ENCODE measurements at places on chromosomes 13 and 19.

DNA sequence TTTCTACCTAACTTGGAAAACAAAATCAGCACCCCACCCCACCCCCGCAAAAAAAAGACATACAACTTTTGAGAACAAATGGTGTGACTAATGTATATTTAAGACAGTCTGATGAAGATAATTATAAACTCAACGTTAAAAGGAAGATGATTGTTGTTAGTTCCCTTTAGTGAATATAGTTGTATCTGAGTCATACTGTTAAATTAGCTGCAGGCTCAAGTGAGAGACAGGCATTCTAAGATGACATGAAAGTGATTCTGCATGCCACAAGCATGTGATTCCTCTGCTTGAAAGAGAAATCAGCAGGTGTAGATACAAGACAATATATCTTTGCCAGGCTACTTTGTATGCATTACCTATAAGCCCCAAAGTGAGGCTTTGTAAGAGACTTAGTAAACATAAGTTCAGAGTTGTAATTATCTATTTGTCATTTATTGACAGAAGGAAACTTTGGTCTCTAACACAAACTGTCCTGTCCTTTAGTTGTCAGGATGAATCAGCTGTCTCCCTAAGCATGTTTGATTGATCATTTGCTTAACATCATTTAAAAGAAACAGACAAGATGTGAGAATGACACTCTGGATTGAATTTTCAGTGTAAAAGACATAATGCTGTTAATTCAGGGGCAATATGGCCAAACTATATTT is 319.4 kb upstream of the HTR2A start:
- no peak for DNase-seq

DNA sequence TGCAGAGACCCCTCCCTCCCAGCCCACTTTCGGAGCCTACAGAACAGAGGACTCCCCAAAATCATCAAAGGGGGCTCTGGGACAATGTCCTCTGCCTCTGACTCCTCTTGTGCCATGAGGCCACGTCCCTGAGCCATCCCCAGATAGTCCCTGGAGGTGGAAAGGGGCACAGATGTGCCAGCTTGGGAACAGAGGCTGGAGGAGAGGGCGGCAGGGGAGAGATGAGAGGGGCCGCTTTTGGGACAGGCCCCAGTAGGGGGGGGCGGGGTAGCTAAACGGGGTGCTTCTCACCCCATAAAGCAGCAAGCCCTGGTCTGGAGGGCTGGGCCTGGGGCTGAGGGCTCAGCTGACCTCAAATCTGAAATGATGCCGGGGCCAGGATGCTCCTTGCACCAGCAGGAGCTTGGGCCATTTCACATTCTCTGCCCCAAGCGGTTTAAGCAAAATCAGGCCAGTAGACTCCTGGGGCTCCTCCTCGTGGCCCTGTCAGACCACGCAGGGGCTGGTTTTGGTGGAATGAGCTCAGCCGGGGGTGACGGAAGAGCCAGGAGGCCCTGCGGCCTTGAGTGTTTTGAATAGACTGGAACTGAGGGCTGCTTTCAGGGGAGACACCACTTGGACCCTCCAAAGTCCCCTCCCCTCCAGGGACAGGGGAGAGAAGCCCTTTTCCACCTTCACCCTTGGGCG is 27.1 kb downstream of the ONECUT3 start:
- no peak for DNase-seq

DNA sequence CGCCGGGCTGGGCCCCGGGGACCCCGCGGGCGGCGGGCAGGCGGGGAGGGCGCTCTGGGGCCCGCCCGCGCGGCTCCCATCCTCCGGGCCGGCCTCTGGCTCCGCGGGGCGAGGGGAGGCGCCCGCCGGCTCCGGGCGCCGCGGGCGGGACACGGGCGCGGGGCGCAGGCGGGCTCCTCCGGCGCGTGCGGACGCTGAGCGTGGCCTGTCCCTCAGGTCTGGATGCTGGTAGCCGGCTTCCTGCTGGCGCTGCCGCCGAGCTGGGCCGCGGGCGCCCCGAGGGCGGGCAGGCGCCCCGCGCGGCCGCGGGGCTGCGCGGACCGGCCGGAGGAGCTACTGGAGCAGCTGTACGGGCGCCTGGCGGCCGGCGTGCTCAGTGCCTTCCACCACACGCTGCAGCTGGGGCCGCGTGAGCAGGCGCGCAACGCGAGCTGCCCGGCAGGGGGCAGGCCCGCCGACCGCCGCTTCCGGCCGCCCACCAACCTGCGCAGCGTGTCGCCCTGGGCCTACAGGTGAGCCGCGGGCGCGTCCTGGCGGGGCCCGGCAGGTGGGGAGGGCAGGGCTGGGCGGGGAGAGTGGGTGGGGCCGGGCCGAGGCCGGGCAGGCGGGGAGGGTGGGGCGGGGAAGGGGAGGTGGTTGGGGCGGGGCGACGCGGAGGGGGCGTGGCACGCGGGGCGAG is 420 bp downstream of the IL17D start:
- peak; percentile 38 for DNase-seq

GRCh38 chr19:34375598-34375997 is 10.6 kb downstream of the GPI start:
- DNase-seq: no peak

DNA sequence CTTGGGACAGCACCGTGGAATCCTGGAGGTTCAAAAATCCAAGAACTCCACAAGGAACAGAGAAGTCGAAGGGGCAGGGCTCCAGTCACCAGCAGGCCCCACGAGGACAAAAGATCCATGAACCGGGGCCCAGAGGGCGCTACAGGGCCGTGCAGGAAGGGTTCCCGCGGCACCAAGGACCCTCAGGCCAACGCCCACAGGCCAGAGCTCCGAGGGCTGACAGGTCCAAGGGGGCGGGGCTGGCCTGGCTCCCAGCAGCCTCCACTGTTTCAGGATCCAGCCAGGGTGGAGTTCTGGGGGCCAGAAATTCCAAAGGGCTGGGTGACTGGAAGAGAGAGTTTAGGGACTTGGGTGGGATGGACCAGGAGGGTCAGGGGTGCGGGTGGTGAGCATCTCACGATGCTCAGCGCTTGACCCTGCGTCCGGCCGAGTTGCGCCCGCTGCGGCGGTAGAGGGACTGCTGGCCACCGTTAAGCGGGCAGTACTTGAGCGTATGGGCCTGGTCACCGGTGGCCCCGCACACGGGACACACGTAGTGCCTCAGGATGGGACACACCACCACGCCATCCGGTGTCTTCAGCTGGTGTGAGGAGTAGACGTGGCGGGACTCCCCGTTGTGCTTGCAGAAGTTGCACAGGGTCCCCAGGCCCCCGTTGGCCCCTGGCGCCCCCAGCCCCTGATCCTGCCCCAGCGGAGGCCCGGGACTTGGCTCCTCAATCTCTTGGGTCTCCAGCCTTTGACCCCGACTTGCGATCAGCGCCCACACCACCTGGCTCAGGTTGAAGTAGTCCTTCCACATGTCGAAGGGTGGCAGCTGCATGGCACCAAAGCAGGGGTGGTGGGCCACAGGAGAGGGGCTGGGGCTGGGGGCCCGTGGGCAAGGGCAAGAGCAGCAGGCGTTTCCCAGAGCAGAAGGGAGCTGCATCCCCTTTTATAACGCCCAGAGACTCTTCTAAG is at the start of gene NANOS2:
TSS of gene NANOS2 (minus strand) at position 905 of the 957 bp plus-strand sequence. CDS start at position 820, 85 bp downstream.
- no peak for DNase-seq

DNA sequence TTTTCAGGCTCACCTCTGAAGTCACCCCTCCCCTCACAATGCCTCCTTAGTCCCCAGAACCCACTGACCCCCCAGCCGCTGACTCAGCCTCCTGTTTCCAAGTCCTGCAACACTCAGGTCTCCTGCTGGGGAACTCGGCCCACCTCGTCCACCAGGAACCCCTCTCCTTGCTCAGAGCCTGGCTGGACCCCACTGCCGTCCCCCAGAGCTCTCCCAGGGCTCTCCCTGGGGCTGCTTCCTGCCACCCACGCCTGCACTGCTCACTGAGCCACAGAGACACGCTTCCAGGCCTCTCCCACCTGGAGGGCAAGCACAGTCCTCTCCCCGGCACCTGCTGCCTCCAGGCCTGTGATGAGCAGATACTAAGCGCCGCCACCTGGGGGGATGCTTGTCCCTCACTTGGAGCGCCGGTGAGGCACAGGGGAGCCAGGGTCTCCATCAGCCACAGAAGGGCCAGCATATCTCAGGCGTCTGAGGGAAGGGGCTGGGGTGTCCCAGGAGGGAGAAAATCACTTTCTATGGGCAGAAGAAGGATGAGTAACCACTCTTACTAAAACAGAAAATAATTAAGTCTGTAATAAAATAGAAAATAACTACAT is 53.8 kb downstream of the KLF2 start:
- no peak for DNase-seq

DNA sequence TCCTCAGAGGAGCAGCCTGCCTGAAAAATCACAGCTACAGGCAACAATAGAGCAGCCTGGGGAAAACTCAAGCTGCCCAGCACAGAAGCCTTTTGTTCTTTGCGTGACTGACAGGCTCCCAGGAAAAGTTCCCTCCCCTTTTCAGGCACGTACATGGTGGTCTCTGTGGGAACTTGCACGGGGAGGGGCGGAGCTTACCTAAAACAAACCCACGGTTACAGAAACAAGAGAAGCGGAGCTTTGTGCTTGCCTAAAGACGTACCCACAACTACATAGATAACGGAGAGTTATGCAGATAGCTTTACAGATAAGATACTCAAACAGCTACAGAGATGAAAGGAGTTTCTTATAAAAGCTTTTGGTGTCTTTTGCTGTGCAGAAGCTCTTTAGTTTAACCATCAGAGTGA is 11.4 kb downstream of the ETFB start:
- DNase-seq: no peak

GRCh38 chr19:40614622-40615411 is 13.6 kb downstream of the LTBP4 start:
- peak; percentile 65 for DNase-seq

DNA sequence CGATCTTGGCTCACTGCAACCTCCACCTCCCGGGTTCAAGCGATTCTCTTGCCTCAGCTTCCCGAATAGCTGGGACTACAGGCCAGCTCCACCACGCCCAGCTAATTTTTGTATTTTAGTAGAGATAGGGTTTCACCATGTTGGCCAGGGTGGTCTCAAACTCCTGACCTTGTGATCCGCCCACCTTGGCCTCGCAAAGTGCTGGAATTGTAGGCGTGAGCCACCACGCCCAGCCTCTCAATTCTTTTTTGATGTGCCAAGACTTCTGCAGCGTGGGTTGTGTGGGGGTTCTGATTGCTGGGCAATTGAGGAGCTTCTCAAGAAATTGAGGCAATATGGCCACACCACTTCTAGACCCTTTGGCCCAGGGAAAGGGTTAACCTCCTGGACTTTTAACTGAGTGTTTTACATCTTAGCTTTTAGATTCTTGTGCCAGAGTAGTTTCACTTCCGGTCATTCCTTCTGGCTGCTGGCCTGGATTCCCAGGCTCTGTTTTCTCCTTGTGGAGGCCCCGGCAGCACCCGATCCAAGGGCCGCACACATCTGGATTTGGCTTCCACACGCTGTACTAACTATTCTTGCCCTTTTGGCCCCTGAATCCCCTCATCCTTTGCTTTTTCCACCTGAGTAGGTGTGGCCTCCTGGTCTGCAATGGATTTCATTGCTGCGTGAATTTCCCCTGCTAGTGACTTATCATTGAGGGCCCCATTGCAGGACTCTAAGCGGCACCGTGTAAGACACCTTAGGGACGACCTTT is 14.7 kb downstream of the SMARCA4 start:
- no peak for DNase-seq

DNA sequence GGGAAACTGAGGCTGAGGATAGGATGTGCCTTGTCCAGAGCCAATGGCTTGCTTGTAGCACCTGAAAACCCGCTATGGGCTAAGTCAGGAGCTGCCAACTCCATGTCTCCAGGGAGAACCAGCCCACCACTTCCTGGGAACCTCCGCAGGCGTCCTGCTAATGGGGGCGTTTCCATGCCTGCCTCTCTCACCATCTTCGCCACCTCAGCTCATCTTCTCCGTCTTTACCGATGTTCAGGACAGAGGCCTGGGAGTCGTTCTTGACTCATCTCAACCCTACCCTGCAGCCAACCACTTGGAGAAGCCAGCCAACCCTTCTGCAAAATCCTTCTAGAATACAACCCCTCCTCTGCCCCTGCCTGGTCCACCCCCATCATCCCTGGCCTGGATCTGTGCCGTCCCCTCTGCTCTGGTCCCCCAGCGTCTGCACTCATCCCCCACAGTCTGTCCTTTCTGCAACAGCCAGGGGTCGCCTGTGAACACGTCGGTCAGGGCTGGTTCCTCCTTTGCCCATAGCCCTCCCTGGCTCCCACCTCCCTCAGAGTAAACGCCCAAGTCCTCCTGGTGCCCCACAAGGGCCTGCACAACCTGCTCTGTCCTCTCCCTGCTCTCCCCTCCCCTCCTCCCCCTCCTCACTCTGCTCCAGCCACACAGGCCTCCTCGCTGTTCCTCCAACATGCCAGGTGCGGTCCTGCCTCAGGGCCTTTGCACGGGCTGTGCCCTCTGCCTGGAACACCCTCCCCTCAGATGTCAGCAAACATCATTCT is 31.0 kb downstream of the PTPRS start:
- no peak for DNase-seq

GRCh38 chr19:37413313-37414084 is 42.6 kb downstream of the ZNF527 start:
- no peak for DNase-seq

DNA sequence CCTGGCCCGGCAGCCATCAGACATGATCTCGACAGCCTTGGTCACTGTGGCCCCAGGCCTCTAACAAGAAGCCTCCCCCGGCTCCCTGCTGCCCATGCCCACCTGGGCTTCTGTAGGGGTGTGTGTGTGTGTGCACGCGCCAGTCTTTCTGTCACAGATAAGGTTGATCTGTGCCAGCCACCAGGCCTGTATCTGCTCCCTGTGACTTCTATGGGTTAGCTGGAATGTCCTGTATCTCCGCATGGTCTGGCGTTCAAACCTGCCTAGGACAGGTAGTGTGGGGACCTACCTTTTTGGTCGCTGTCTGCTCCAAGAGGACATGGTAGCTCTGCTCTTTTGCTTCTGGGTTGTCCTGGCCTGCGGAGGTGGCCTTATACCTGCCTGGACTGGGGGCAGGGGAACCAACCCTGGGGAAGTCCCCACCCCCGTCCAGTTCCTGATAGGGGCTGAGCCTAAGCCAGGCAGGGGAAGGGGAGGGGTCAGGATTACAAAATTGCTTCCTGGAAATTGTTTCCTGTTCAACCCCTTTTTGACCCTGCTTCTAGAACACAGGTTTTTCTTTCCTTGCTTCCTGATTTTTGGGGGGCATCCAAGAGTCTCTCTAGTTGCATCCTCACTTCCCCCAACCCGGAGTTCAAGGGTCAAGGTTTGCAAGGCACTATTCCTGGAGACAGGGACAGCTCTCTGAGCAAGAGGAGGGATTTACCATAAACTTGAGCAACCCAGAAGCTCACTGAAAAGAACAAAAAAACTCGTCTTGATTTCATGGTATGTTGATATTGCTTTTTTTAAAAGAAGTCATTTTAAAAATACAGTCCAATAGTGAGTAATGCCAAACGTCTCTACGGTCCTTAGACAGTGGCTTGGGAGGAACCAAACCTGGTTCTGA is at the start of gene LRG1:
TSS of gene LRG1 (minus strand) at position 344 of the 889 bp plus-strand sequence. CDS start at position 321, 23 bp downstream.
- DNase-seq: no peak
